ENCODE measurements at places on chromosomes 13 and 19.

- no peak for DNase-seq
These were observed 4.7 kb upstream of the PTGIR start for GRCh38 chr19:46629546-46630025.

DNA sequence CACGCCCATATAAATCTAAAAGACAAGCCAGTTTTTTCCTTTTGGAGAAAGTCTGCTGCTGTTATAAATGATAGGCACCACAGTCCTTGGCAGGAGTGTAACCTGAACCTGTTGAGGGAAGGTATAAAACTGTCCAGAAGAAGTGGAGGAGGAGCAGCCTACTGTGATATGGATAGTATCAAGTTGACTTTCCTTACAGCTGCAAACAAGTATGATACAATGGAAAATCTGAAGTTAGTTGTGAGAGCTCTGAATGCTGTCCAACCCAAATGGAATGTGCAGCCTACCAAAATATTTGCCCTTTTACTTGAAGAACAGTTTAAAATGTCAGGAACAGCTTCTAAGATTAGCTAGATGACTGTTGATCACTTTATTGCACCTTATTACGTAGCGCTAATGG is 399.6 kb downstream of the FGF14 start:
- DNase-seq: no peak

GRCh38 chr19:30670011-30670329 is 297.8 kb downstream of the ZNF536 start:
- no peak for DNase-seq

GRCh38 chr19:54282686-54283470 is 2.0 kb upstream of the LILRB2 start:
- no peak for DNase-seq
